Stimulated activated CD4-positive, alpha-beta T cell treated with anti-CD3 and anti-CD28 coated beads, Interleukin-4, amount 100 ng/mL, for 24 hours (primary cell): ENCODE measurements at places on chromosomes 16 and 17.
A peak's percentile ranks its signal among the peaks of the same experiment; 100 is the strongest.

DNA sequence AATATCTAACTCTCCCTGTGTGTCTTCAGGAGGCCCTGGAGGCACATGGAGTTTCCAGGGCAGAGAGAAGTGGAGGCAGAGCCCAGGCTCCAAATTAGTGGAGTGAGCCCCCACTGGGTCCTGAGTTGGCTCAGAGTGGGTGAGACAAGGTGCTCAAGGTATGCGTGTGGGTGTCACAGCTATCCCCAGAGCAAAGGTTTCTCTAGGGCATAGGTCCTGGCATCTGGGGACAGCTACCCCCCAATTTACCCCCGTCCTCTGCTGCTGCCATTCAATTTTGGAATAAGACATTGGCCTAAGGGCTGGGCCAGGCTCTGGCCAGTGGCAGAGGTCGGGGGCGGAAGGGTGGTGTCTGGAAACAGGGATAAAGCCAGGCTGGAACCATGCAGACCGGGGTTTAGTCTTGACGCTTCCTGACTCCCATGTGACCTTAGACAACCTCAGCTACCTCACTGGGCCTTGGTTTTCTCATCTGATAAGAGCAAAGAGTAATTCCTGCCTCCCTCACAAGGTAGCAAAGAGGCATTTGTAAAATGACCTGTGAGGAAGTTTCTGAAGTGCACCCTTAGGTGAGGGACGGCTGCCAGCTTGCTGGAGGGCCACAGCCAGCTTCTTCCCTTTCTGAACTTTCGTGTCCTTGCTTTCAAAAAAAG is 78.2 kb upstream of the TMEM97 start:
- no peak for DNase-seq

GRCh38 chr17:74748529-74749278 is at the start of gene NHERF1:
NHERF1 (plus strand) TSS chr17:74748628; CDS start chr17:74748847, 219 bp downstream.
- DNase-seq, result peak; percentile 93

DNA sequence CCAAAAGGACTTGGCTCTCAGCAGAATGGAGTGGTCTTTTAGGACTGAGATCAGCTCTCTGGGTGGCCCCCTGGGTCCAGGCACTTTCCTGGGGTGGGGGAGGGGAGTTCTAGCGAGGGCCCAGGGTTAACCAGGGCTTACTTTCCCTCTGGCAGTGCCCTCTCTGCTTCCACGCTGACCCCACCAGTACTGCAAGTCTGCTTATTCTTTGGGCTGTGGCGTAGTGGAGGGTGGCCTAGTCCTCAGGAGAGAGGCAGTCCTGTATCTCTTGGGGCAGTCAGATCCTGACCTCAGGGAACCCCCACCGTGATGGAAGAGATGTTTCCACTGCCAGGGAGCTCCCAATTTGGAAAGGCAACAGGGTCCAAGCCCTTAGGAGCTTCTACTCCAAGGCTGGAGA is 79.4 kb downstream of the CCDC182 start:
- DNase-seq, result no peak

GRCh38 chr16:49766225-49766624 is 89.7 kb downstream of the ZNF423 start:
- DNase-seq, result no peak

- DNase-seq, result no peak
Observed at GRCh38 chr16:35305476-35305875, 1846.1 kb downstream of the TP53TG3F start.

DNA sequence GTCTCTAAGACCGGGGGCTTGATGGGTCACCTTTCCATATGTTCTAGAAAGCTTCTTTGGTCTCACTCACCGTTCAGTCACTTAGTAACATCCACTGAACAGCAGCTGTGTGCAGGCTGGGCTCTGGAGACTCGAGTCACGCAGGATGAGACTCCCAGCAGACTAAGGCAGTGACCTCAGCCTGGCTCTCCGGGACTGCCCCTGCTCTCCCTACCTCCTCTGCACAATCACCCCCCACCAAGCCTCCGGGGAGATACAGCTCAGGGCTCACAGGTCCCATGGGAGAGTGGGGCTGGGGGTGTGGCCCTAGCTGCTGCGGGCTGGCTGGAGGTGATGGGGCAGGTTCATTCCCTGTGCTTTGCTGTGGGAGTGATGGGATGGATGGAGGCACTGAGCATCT is 14.1 kb downstream of the FLYWCH2 start:
- no peak for DNase-seq

- no peak for DNase-seq
Observed at GRCh38 chr17:56785405-56785804, 48.3 kb downstream of the C17orf67 start.

DNA sequence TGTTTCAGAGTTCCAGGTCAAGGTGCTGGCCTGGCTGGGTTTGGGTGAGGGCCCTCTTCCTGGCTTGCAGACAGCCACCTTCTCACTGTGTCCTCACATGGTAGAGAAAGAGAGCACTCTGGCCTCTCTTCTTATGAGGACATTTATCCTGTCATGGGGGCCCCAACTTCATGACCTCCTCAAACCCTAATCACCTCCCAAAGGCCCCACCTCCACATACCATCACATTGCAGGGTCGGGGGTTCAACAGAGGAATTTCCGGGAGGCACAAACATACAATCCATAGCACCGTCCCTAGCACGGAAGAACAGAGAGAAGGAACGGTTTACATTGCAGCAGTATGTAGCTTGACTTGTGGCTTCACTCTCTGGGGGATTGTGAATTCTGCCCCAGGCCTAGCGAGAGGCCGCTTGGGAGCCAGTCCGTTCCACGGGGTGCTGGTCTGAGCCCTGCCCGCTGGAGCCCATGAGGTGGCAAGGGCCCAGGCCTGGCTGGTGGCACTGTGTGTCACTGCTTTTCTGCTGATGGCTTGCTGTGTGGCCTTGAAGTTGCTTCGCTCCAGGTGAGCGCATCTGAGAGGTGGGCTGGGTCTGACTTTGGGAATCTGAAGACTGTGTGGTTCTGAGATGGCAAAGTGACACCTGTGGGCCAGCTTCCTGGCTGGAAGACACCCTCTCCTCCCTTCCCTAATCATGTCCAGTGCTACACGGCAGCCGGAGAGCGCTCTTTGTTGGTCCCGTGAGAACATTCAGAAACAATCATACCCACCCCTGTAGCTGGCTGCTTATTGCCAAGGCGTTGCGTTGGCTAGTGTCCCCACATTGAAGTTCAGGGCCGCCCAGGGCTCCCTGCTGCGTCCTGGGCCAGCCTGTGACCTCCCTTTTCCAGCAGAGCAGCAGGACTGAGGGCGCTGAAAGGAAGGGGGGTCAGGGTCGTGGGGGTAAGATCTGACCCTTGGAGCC is 98.3 kb downstream of the CMIP start:
- no peak for DNase-seq

DNA sequence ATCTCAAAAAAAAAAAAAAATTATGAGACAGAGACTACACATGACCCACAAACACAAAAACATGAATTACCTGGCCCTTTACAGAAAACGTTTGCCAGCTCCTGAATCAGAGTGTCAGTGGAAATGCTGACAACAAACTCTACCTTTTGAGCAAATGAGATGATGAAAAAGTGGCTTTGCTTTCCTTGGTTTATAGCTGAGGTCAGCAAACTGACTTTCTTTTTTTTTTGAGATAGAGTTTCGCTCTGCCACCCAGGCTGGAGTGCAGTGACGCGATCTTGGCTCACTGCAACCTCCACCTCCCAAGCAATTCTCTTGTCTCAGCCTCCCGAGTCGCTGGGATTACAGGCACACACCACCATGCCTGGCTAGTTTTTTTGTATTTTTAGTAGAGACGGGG is 46.3 kb downstream of the ZCCHC14 start:
- no peak for DNase-seq

- DNase-seq, result no peak
Observed at GRCh38 chr16:28163699-28164098, 48.1 kb downstream of the XPO6 start.

- DNase-seq, result no peak
Observed at GRCh38 chr17:17833658-17834357, 3.0 kb downstream of the SREBF1 start.

DNA sequence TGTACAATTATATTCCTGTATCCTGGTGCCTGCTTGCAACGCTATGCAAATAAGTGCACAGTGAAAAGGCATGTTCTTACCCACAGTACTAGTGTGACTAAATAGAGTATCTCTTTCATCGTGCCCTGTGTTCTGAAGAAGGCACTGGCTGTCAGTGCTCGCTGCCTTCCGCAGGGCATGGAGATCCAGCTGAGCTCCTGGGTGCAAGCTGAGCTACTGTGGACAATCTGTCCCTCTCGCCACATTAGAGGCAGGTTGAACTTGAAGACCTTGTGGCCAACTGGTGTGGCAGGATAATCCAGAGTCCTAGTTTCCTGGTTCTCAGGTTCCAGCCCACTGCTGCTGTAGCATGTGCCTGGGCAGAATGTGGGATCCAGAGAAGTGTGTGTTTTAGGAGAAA is 1.9 kb upstream of the ST6GALNAC1 start:
- DNase-seq, result no peak

DNA sequence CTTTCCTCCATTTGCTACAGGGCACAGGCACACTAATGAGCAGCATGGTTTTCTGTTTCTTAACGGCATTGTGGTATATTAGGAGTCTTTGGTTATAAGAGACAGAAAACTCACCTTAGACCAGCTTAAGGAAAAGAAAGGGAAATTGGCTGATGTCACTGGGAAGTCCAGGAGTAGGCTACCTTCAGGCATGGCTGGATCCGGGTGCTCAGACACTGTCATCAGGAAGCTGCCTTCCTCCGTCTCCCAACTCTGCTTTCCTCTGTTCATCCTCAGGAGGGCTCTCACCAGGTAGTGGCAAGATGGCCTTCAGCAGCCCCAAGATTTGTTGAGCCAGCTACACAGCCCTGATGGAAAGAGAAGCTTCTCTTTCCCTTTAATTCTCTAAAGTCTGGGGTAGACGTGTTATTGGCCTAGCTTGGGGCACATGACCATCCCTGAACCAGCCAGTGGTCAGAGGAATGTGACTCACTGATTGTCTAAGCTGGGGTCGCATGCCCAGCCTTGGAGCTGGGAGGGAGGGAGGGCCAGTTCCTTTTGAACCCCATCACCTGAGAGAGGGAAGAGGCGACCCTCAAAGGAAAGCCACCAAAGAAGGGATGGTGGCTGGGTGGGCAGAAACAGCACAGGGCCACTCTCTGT is 117.4 kb downstream of the CLEC16A start:
- DNase-seq, result no peak

- no peak for DNase-seq
Observed at GRCh38 chr16:48081656-48082055, 74.1 kb downstream of the ABCC12 start.

GRCh38 chr16:24853830-24854229 is 8.1 kb downstream of the SLC5A11 start:
- no peak for DNase-seq

DNA sequence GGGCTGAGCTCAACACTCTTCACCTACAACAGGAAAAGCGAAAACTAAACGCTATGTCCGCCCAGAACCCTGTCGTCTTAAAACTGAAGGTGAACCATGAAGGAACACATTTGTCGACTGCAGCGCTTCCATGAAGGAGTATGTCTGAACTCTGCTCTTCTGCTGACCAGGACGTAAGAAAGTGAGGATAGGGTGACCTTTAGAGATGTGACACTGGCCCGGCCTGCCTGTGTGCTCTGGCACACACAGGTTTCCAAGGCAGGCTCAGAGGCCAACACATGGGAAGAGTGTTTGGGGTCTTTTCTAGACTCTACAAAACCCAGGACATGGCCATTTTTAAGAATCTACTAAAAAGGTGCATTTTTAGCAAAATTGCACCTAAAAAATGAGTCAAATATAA is 21.1 kb downstream of the MARF1 start:
- no peak for DNase-seq

DNA sequence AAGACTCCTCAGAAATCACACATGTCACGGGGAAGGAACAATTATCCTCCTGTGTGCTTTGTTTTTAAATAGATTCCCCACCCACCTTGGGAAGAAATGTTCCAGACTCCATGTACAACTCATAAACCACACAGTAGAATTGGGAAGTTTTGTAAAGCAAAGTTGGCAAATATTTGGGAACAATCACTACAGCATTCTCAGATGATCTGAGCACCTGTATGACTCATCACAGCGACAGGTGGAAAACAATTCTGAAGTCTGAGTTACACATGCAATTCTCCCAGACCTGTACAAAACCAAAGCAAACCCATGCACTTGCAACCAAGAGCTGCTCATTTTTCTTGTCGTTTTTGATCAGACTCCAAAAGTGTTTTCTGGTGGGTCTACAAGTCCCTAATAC is 14.4 kb upstream of the MYLK3 start:
- no peak for DNase-seq

GRCh38 chr16:11913425-11914079 is 2.2 kb downstream of the GSPT1 start:
- peak; percentile 25 for DNase-seq

GRCh38 chr16:69397821-69398521 is 12.2 kb upstream of the TERF2 start:
- no peak for DNase-seq

DNA sequence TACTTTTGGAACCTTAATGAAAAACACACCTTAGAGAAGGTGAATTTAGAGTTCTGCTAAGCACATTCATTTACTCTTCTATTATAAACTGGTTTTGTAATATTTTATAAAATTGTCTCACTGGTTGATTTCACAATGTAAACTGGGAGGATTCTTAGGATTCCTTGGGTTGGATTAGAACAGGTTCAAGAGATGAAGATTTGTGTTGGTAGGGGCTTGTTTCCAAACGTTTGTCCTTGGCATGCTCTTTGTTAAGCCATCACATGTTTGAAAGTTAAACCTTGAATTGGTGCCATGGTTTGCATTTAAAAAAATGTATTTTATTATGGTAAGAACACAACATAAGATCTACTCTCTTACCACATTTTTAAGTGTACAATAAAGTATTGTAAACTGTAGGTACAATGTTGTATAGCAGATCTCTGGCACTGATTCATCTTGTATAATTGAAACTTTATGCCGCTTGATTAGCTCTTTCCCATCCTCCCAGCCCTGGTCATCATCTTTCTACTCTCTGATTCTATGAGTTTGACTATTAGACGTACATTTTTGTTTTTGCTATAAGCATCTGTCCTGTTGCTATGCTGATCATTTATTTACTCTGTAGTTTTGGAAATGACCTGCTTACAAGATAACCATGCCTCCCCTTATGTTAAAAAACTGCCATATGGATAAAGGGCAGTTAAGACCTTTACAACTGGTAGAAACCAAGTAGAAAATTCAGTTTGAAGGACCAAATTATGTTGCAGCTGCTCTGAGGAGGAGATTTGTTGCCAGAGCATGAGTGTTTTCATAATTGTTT is 9.6 kb downstream of the FTO start:
- DNase-seq, result no peak

GRCh38 chr16:11640987-11641817 is 27.1 kb upstream of the SNN start:
- peak; percentile 42 for DNase-seq

DNA sequence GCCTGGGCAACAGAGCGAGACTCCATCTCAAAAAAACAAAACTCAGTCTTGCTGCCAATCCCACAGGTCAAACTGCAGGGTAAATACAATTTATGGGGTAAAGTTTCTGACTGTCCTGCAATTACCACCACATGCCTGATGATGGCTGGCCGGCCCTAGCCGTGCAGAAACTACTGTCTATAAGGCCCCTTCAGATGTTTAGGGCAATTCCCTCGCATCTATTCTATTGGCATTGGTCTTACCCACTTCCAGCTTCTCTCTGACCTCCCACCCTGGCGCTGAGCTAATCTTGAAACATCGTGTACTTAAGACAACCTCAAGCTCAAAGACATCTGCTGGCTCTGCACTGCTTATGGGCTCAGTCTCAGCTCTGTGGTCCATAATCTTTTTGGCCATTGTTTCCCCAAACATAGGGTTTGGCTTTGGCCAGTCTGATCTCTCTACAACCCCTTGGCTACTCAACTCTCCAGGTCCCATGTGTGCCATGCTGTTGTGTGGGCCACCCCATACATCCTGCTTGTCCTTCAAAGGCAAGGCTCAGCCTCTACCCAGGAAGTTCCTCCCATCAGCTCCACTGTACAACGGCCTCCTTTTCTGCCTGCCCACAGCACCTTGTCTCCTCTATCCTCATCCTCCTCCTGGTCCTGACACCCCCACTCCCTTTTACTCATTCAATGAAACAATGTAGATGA is 16.6 kb downstream of the MAP3K14 start:
- DNase-seq, result no peak
